ENCODE measurements at places on chromosomes 11 and 22.

GRCh38 chr11:9745411-9746211 lies 81.7 kb downstream of the SWAP70 start:
- no peak for DNase-seq

DNA sequence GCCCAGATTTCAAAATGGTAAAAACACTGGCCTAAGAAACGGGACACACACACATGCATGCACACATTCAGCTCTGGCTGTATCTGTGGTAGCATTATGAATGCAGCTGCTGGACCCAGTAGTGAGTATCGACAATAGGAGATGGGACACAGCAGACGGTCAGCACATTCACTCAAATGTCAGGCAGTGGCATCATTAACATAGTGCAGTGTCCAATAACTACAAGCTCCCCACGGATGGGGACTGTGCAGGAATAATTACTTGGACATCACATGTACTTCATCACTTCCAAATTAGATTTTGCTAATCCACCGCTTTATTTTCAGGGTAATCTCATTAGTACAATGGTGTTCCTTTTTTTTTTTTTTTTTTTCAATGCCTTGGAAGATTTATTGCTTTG lies 109.5 kb downstream of the FANCF start:
- DNase-seq: no peak

DNA sequence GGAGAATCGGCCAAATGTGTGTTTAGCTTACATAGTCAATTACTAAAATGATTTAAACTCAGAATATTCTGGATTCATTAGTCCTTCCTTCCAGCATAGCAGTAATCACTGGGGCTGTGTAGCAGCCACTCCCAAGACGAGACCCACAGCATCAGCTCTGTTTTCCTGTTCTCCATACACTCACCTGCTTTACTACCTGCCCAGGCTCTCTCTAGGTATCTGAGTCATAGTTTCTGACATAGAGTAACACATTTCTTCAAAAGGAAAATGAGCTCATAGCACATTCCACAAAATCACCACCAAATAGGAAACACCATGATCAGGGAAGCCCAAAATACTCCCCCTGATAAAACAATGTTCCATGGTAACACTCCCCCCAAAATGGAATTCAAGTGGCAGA lies 22.9 kb downstream of the MORC2 start:
- no peak for DNase-seq

GRCh38 chr22:26109686-26110315 lies 59.5 kb upstream of the SEZ6L start:
- no peak for DNase-seq

GRCh38 chr11:19398772-19399527 lies 158.2 kb upstream of the E2F8 start:
- no peak for DNase-seq

DNA sequence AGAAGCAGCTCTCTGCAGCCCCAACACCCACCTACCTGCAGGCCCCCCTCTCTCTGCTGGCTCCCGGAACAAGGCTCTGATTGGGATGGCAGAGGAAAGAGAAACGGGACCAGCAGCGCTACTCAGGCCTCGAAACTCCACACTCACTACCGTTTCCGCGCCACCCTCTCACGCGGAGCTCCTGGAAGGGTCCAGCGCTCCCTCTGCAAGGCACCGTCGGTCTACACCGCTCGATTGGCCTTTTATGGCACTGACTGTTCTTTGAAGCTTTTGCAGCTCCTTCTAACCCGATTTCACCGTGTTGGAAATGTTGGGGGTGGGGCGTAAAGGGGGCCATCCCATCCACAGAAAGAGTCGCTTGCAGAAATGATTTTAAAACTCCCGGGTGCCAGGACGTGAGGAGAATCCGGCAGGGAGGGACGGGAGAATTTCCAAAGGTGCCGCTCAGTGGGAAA lies 323 bp upstream of the PANX1 start:
- no peak for DNase-seq

- DNase-seq: no peak
Measured at GRCh38 chr11:116835042-116835772, 2.2 kb downstream of the APOA1 start.
